ENCODE measurements at places on chromosomes 6 and 20.

DNA sequence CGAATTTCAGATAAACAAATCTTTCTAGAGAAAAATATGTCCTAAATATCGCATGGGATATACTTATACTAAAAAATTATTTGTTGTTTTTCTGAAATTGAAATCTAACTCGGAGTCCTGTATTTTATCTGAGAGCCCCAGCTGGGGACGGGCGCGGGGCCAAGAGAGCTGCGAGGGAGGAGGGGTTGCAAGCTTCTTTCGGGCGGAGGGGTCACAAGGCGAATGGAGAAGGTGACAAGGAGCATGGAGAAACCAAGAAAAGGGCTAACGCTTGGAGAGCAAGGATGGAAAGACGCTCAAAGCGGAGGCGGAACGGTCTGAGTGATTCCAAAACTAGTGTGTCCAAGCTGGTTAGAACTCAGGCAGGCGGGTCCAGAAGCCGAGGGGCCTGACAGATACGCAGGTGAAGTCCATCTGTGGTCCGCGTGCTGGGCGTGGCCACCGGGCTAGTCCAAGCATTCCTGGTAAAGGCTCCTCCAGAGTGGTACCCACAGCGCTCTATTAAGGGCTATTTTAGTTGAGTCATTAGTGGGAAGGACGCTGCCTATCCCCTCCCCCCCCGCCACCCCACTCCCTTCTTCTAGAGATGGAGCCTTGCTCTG is 41.5 kb upstream of the ZNFX1 start:
- no peak for DNase-seq

GRCh38 chr6:130560231-130560630 is 194.4 kb downstream of the TMEM200A start:
- no peak for DNase-seq

DNA sequence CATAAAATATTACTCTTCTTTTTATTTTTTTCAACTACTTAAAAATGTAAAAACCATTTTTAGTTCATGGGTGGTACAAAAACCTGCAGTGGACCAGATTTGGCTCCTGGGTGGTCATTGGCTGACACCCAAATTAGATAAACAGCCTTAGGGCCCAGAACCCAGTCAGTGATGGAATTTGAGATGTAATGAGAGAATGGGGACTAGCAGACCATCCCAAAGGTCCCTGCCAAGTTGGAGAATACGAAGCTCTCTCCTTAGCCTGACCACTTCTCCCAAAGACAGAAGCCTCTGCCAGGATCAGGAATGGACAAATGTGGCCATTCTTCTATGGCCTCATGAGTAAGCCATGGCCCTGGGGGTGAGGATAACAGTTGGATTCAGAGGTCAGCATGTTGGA is 194.7 kb downstream of the NFATC2 start:
- DNase-seq: no peak

DNA sequence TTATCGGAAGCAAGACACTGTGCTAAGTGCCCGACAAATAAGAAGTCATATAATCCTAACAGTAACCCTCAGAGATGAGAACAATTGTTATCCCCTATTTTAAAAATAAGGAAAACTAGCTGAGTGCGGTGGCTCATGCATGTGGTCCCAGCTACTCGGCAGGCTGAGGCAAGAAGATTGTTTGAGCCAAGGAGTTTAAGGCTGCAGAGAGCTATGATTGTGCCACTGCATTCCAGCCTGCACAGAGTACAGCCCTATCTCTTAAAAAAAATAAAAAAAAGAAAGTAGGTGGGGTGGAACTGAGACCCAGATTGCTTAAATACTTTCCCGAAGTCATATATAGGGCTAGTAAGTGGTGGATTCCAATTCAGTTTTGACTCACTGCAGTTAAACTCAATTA is 84.7 kb downstream of the UST start:
- peak; percentile 26 for DNase-seq

- no peak for DNase-seq
Measured at GRCh38 chr6:153787341-153787606, 251.8 kb upstream of the OPRM1 start.

GRCh38 chr6:53227847-53228246 is 79.2 kb upstream of the GCM1 start:
- DNase-seq: no peak

DNA sequence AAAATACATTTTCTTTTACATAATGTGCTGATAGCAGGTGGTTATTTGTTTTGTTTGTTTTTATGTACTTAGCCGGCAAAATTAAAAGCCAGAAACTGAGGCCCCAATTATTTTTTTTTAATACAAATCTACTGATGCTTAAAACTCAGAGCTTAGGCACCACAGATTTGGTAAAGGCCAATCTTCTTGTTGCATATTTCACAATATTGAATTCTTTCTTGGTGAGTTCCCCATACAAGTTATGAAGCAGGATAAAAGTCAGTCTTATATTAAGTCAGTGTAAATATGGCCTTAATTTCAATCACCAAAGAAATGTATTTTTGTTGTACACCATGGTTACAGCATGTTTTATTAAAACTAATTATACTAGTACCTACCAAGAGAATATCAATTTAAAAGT is 16.3 kb upstream of the ZDHHC14 start:
- DNase-seq: no peak

DNA sequence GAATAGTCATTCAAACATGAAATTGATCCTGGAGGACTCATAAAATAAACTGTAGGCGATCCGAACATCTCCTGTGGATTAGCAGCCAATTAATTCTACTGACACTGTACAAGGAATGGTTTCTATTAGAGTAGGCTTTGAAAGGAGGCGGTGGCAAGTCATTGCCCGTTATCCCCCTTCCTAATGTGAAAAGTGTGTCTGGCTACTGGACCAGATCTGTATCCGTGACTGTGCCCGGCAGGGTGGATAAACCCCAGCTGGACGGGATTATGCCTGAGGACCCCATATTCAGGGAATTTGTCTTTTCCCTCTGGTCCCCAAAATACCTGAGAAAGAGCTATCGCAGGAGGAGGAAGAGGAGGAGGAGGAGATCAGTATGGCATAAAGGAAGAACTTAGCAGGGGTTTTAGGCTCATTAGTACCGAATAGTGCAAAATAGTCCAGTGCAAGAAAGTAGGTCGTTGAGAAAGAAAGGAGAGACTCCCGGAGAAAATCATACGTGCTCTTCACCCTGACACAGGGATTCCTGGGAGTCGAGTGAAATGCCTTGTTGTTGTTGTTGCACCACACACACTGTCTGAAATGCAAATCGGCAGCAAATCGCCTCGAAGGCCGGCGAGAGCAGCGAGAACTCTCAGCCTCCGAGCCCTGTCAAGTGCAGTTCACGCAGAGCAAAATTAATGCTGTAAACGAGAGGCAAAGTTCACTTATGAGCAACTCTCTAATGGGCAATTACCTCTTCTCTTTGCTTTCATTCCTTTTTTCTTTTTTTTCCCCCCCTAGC is 178.9 kb upstream of the ARID1B start:
- no peak for DNase-seq

DNA sequence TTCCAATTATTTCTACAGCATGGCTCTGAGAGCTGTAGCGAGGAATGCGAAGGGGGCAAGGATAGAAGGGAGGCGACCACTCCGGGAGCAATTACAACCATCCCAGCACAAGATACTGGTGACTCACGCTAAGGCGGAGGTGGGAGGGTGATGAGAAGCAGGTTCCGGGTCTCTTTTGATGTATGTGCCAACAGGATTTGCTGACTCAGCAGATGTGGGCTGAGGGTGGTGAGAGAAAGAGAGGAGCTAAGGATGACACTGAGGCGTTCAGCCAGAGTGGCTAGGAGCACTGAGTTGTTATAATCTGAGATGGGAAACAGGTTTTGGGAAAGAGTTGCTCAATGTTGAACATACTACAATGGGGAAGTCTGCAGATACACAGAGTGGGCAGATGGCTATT is 9.3 kb upstream of the TXNDC5 start:
- peak; percentile 62 for DNase-seq

DNA sequence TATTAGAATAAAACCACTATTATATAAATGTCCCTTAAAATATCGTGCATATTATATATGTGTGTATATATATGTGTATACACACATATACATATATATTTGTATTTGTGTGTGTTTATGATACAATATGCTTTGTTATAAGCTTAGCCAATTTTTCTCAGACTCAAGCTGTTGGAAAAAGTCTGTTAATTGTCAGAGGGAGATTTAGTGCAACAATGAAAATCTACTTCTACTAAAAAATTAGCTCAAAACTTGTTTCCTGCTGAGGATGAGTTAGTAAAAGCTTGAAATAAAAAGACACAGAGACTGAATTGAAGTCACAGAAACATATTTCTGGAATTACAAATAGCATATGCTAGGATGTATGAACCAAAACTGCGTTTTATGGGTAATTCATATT is 79.4 kb downstream of the ADGRG6 start:
- no peak for DNase-seq

DNA sequence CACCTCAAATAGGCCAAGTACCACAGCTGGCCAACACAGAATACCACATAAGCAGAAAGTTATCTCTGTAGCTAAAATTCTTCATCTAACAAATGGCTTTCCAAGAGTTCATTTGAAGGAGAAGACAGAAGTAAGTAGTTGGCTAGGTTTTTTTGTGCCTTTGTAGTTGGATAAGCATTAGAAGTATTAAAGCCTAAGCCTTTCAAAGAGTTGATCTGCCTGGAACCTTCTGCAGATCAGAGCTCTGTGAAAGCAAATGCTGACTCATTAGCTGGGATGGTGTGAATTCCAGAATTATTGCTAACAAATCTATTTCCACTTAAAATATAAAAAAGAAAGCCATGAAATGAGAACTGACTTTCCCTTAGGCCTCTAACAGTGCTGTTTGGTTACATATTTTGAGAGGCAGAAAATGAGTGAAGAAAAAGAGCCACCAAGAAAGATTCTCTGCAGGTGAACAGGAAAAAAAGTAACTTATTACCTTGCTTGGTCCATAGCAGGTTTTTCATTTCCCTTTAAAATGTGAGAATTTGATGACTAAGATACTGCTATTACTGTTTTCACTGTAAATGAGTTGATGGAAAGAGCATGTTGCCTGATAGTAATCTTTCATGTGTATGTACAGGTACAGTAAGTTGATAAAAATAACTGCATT is 763.2 kb upstream of the FLRT3 start:
- DNase-seq: peak; percentile 10

GRCh38 chr6:139800837-139801236 is 426.4 kb upstream of the CITED2 start:
- no peak for DNase-seq

GRCh38 chr6:110196874-110197273 is 16.6 kb downstream of the CDC40 start:
- no peak for DNase-seq

GRCh38 chr6:21996425-21997118 is 300.3 kb downstream of the PRL start:
- no peak for DNase-seq

DNA sequence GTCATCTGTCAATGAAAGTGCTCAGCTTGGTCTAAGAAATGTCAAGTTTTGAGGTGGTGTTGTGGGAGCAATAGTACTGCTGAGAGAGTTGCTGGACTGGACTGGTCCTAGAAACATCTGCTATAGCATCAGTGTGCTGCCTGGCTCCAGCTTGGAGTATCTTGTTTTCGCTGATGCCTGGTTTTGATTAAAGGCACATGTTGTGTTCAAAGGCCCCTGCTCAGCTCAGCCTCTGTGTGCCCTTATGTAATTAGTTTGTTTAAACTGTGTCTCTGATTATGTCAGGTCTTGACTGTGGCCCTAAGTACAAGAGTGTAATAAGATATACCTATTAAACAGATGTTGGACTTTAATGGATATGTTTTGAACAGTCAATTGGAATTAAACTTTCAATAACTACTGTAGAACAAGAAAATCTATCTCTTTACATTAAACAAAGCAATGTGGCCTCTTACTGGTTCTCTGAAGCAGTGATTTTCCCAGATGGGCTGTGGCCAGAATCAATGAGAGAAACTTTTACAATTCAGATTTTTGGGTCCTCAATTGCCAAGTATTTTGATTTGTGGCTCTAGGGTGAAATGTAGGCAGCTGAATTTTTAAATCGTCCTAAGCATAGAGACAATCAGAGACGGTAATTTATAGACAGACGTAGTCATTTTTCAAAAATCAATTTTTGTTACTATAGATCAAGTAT is 668.2 kb downstream of the DHX35 start:
- DNase-seq: peak; percentile 16

- DNase-seq: no peak
Measured at GRCh38 chr20:64244281-64244805, 11.2 kb upstream of the PCMTD2 start.

- DNase-seq: no peak
Measured at GRCh38 chr20:53760025-53760441, 166.4 kb upstream of the ZNF217 start.

DNA sequence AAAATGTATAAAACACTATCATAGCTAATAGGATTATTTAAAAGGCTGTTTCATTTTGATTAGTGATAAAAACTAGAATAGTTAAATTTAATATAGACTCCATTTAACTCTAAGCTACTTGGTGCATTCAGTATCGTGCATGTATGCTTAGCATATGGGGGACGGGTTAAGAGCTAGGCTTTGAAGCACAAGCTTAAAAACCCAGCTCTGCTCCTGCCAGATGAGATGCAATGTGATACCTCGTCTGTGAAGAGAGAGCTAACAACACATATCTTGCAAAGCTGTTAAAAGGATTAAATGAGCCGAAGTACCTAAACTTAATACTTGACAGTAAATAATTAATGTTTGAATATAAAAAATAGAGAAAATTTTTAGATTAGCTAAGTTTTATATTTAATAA is 42.2 kb downstream of the DTNBP1 start:
- DNase-seq: no peak

DNA sequence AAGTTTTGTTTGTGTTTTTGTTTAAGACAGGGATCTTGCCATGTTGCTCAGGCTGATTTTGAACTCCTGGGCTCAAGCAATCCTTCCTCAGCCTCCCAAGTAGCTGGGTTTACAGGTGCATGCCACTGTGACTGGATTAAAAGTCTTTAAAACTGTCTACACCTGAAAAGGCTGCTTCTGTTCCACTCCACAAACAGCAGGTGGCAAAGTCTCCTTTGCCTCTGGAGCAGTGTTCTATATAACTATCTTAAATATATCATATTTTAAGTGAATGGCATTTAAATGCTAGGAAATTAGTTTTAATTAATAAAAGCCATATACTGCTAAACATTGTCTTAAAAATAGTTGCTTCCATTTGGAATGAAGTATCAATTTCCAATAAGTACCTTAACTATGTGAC is 89.2 kb upstream of the BCLAF1 start:
- no peak for DNase-seq

DNA sequence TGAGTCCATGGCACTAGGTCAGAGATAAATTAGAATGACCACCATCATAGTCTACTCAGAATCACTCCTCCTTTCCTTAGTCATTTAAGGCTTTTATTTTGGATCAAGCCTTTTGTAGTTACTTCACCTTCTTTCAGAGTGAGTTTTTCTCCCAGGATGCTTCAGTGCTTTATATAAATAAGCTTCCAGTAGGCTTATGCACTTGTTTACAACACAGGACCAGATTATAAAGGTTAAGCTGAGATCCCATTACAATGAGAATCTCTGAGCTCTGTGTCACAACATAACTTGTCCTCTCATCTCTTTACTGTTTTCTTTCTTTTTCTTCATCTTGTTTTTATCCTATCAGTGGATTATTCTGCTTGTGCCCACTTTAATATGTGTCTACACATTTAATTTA is 47.9 kb downstream of the CEP57L1 start:
- no peak for DNase-seq

All from fibroblast of skin of left quadriceps (primary cell).